ENCODE measurements at places on chromosomes 2 and 18. TPM values are rescaled to one million over a fixed set of nuclear protein-coding genes. Genes with fewer than 3 reads are reported as not detected.

Gene CKAP2L
- under 0.01 TPM for total RNA-seq

Gene PSME4
- 19.1 TPM for total RNA-seq

Gene LOXHD1
- 0.26 TPM for total RNA-seq

Gene TLX2
- not detected for total RNA-seq

Gene UGT1A10
- total RNA-seq: 0.52 TPM

Gene RANBP2
- 71.6 TPM for total RNA-seq

Gene SLC38A11
- total RNA-seq: 2.9 TPM

Gene SCN7A
- total RNA-seq: 7.8 TPM

Gene ARHGAP15
- total RNA-seq: 1.3 TPM

Gene CYP1B1
- 9.1 TPM for total RNA-seq

- H3K36me3 ChIP-seq: no peaks in the 10 kb centered on the region
- no peak overlapping the region for H3K4me3 ChIP-seq
- no peaks in the 10 kb centered on the region for H3K27me3 ChIP-seq
- H3K27ac ChIP-seq: no peak overlapping the region
Observed at GRCh38 chr2:107927034-107927534, 59.2 kb upstream of the SLC5A7 start.

GRCh38 chr18:62829936-62830335 is 114.6 kb downstream of the PHLPP1 start:
- no peak for DNase-seq
- no peak overlapping the region for H3K4me3 ChIP-seq
- peaks cover 28% of the 10 kb centered on the region for H3K4me1 ChIP-seq
- no peaks in the 10 kb centered on the region for H3K36me3 ChIP-seq
- H3K27me3 ChIP-seq: no peaks in the 10 kb centered on the region

- DNase-seq: no peak
- no peaks in the 10 kb centered on the region for H3K27me3 ChIP-seq
- no peaks in the 10 kb centered on the region for H3K36me3 ChIP-seq
Observed at GRCh38 chr2:192064459-192064858, 130.3 kb downstream of the TMEFF2 start.

- DNase-seq: peak; percentile 54
- no peak overlapping the region for H3K27ac ChIP-seq
- H3K4me1 ChIP-seq: peaks cover 14% of the 10 kb centered on the region
- H3K4me3 ChIP-seq: no peak overlapping the region
- no peaks in the 10 kb centered on the region for H3K36me3 ChIP-seq
Observed at GRCh38 chr2:15588329-15588919, 3.2 kb upstream of the DDX1 start.

GRCh38 chr2:234952270-234953115 is 676 bp downstream of the SH3BP4 start:
- peaks cover 40% of the 10 kb centered on the region for H3K4me1 ChIP-seq
- no peaks in the 10 kb centered on the region for H3K36me3 ChIP-seq
- no peaks in the 10 kb centered on the region for H3K27me3 ChIP-seq
- H3K27ac ChIP-seq: peak overlapping the region; percentile 94
- H3K4me3 ChIP-seq: peak overlapping the region; percentile 63

DNA sequence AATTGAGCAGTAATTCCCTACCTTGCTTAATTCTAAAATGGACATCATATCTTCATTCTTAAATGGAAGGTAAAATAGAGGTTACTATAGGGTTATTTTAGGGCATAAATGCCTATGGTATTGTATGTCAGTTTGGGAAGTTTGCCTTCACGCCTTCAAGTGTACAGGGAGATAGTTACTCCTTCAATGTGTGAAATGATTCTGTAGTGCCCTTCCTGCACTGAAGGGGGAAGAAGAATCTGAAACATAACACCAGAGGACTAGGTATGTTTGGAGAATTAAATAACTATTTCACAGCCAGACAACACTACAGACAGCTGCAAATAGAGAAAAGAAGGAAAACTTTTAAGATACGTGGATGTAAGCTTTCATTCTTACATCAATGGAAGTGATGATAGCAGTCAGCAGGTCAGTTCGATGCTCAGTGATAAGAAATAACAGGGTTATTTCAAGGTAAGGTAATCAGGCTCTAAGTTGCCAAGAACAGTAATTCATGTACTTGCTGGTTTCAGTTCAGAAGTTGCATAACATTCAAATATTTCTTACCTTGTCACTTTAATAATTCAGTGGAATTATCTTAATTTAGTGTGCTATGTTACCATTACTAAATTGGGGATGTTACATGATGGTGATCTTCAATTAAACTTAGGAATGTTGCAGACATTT is 4.0 kb downstream of the PKP4 start:
- H3K27ac ChIP-seq: no peak overlapping the region
- H3K36me3 ChIP-seq: no peaks in the 10 kb centered on the region
- H3K4me1 ChIP-seq: peaks cover 21% of the 10 kb centered on the region
- H3K27me3 ChIP-seq: no peaks in the 10 kb centered on the region
- no peak overlapping the region for H3K4me3 ChIP-seq

GRCh38 chr2:241563031-241563507 is 4.5 kb downstream of the BOK start:
- DNase-seq: no peak
- no peaks in the 10 kb centered on the region for H3K27me3 ChIP-seq
- no peaks in the 10 kb centered on the region for H3K36me3 ChIP-seq
- no peak overlapping the region for H3K4me3 ChIP-seq

DNA sequence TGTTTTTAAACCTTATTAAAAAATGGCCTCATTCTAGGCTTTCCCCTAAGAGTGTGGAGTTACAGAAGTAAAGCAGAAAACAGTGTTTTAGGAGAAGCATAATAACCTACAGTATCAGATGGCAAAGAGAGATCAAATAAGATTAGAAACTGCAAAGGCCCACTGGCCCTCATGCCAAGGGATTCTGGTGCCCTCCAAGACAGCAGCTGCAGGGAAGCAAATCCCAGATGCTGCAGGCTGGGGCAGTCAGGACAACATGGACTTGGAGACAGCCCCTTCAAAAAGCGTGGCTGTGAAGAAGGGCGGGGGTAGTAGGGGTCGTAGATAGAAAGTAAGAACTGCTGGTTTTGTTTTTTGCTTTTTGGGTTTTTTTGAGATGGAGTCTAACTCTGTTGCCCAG is 28.3 kb upstream of the EPG5 start:
- no peak for DNase-seq
- no peaks in the 10 kb centered on the region for H3K4me1 ChIP-seq
- no peaks in the 10 kb centered on the region for H3K36me3 ChIP-seq

- H3K4me1 ChIP-seq: peaks cover 64% of the 10 kb centered on the region
- peak overlapping the region; percentile 96 for H3K27ac ChIP-seq
- H3K4me3 ChIP-seq: no peak overlapping the region
- H3K27me3 ChIP-seq: no peaks in the 10 kb centered on the region
- H3K36me3 ChIP-seq: peaks cover 10% of the 10 kb centered on the region
Observed at GRCh38 chr2:235052514-235053354, 100.9 kb downstream of the SH3BP4 start.

DNA sequence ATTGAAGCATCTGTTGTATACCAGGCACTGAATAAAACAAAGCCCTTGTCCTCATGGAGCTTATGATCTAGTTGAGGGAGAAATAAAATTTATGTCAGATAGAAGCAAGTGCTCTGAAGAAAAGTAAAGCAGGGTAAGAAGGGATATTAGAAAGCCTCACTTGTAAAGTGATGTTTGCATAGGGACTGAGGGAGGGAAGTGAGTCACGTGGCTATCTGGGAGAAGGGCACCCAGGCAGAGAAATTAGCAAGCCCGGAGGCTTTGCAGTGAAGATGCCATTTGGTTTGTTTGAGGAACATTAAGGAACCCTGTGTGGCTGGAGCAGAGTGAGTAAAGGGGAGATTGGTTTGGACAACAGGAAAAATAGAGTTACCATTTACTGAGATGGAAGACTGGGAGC is 52.1 kb downstream of the RBBP8 start:
- peaks cover 5% of the 10 kb centered on the region for H3K36me3 ChIP-seq
- H3K4me1 ChIP-seq: no peaks in the 10 kb centered on the region
- no peak overlapping the region for H3K4me3 ChIP-seq
- H3K27ac ChIP-seq: no peak overlapping the region

DNA sequence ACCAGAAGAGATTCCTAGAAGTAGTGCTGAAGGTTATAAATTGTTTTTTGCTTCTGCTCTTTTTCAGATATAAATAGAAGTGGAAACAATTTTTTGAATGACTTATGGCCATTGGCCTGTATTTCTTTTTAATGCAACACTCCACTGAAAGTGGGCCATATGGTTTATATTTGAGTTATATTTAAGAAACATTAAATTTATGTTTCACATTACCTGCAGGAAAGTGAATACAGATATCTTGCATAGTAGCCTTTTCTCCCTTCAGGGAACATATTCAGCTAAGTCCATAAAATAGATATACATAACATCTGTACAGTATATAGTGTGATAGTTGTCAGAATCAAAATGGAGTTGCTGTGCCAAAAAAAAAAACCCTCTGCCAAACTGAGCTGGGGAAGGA is 53.1 kb upstream of the EFEMP1 start:
- no peak for DNase-seq
- no peaks in the 10 kb centered on the region for H3K36me3 ChIP-seq
- H3K27me3 ChIP-seq: no peaks in the 10 kb centered on the region
- H3K4me1 ChIP-seq: no peaks in the 10 kb centered on the region

DNA sequence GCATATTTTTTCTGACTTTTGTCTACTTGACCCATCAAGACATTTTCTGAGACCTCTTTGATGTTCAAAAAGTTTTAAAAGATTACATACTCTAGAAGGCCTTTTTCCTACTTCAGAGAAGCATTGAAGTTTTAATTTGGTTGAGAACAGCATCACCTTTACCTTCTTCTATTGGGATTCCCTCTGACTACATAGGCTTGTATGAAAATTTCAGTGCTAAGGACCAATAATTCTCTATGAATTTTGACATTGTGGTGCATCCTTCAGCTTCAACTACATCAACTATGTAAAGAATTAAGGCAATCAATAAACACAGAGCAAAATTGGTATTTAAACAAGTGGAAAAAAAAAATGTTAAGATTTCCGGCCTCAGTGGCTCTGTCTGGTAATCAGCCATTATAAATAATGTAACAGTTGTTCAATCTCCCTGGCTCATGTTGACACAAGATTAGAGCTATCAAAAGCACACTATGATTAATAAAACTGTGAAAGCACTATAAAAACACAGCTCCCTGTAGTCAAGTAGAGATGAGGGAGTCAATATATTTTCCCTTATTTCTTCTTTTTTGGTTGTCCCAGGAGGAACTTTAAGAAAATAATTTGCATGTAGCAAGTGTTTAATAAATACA is 627.0 kb upstream of the SYT4 start:
- H3K27ac ChIP-seq: no peak overlapping the region
- H3K36me3 ChIP-seq: no peaks in the 10 kb centered on the region
- DNase-seq: no peak

GRCh38 chr2:240778426-240778825 is 41.6 kb downstream of the KIF1A start:
- no peaks in the 10 kb centered on the region for H3K36me3 ChIP-seq
- H3K27me3 ChIP-seq: no peaks in the 10 kb centered on the region
- no peaks in the 10 kb centered on the region for H3K4me1 ChIP-seq
- DNase-seq: no peak

- no peaks in the 10 kb centered on the region for H3K36me3 ChIP-seq
- H3K4me3 ChIP-seq: peak overlapping the region; percentile 55
- H3K27ac ChIP-seq: peak overlapping the region; percentile 70
- H3K27me3 ChIP-seq: no peaks in the 10 kb centered on the region
- DNase-seq: peak; percentile 25
- peaks cover 13% of the 10 kb centered on the region for H3K4me1 ChIP-seq
Observed at GRCh38 chr2:98445177-98445682, 572 bp downstream of the INPP4A start.

DNA sequence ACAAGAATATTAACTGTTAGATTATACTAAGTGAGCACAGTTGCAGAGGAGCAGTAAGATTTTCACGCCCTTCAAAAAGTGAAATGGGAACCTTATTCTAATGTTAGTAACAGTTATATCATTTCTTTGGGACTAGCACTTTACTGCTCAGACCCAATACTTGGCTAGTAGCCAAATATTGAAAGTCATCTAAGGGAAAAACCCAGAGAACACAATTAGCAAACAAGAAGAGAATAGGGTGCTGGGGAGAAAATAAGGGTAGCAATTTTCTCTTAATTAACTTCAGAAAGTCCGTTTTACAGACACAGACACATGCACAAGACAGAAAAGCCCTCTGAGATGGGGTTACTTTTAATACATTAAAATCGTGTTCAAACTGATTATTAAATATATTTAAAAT is 71.8 kb downstream of the ID2 start:
- no peak overlapping the region for H3K27ac ChIP-seq
- H3K4me1 ChIP-seq: no peaks in the 10 kb centered on the region
- peaks cover 4% of the 10 kb centered on the region for H3K36me3 ChIP-seq
- no peak overlapping the region for H3K4me3 ChIP-seq

- no peaks in the 10 kb centered on the region for H3K36me3 ChIP-seq
- DNase-seq: peak; percentile 67
- H3K27me3 ChIP-seq: no peaks in the 10 kb centered on the region
Observed at GRCh38 chr2:45610281-45611019, 617 bp downstream of the SRBD1 start.

GRCh38 chr2:160963957-160964356 is 196.3 kb upstream of the TANK start:
- no peaks in the 10 kb centered on the region for H3K36me3 ChIP-seq
- no peak overlapping the region for H3K27ac ChIP-seq
- H3K4me1 ChIP-seq: no peaks in the 10 kb centered on the region
- no peak overlapping the region for H3K4me3 ChIP-seq
- DNase-seq: no peak

GRCh38 chr2:152701198-152701597 is 16.1 kb downstream of the PRPF40A start:
- no peak for DNase-seq
- H3K36me3 ChIP-seq: no peaks in the 10 kb centered on the region
- no peaks in the 10 kb centered on the region for H3K27me3 ChIP-seq

DNA sequence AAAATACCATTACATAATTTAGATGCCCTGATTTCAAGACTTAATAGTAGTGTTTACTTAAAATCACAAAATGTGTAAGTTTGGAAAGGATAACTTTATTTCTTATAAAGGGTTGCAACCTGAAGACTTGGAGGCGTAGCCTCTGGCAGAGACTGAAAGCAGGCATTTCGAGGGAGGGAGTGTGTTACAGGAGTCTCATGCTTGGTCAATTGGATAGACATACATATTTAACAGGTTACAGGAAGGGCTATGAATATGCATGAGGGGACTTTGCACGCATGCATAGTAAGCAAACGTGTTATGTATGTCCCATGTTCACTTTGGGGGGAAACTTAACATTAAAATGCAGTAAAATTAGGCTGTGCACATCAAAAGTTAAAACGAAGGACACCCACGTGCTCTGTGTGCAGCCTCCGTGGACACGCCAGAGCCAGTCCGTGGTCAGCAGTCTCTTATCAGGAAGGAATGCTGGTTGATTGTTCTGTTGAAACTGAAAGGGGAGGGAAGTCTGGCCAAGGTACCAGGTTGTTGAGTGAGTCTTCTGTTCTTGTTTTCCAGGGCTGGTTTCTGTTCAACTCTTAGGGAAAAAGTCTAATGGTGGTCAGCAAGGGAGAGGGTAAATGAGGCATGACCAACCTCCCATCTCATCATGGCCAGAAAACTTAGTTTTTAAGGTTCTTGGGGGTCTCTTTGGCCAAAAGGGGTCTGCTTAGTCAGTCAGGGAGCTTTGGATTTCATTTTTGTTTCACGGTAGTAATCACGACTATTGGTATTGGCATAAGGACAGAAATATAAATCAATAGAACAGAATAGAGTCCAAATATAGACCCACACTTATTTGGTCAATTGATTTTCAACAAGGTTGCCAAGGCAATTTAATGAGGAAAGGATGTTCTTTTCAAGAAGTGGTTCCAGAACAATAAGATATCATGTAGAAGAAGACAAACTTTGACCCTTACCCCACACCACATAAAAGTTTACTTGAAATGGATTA is 121.9 kb downstream of the MCFD2 start:
- no peaks in the 10 kb centered on the region for H3K36me3 ChIP-seq
- H3K4me3 ChIP-seq: no peak overlapping the region
- H3K27ac ChIP-seq: peak overlapping the region; percentile 86
- H3K27me3 ChIP-seq: no peaks in the 10 kb centered on the region

GRCh38 chr2:72081451-72081850 is 66.2 kb downstream of the CYP26B1 start:
- H3K36me3 ChIP-seq: no peaks in the 10 kb centered on the region
- H3K27ac ChIP-seq: no peak overlapping the region
- no peaks in the 10 kb centered on the region for H3K27me3 ChIP-seq
- H3K4me1 ChIP-seq: peaks cover 9% of the 10 kb centered on the region
- DNase-seq: no peak
- no peak overlapping the region for H3K4me3 ChIP-seq
